ENCODE measurements at places on chromosomes 5 and 9. TPM values are rescaled to one million over a fixed set of nuclear protein-coding genes. Genes with fewer than 3 reads are reported as not detected.

C9orf50 gene
- 1.0 TPM for total RNA-seq

- no peak for DNase-seq
Observed at GRCh38 chr9:68975365-68976043, 38.4 kb downstream of the PRKACG start.

DNA sequence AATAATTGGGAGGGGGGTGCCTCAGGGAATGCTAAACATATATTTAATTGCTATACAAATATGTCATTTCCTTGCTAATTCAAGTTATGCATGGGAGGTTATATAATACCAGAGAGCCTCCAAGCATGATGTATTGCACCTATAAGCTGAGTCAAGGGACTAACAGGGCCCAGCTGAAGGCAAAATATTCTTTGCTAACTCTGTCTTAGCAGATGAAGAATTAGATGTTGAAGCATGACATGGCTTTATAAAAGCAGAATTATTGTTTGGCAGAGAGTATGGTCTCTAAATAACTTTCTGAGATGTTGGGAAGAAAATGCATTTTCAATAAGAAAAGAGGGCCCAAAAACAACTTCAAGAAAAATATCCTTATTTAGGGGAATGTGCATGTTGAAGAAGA, 60.4 kb downstream of the SGCD start:
- no peak for DNase-seq

DNA sequence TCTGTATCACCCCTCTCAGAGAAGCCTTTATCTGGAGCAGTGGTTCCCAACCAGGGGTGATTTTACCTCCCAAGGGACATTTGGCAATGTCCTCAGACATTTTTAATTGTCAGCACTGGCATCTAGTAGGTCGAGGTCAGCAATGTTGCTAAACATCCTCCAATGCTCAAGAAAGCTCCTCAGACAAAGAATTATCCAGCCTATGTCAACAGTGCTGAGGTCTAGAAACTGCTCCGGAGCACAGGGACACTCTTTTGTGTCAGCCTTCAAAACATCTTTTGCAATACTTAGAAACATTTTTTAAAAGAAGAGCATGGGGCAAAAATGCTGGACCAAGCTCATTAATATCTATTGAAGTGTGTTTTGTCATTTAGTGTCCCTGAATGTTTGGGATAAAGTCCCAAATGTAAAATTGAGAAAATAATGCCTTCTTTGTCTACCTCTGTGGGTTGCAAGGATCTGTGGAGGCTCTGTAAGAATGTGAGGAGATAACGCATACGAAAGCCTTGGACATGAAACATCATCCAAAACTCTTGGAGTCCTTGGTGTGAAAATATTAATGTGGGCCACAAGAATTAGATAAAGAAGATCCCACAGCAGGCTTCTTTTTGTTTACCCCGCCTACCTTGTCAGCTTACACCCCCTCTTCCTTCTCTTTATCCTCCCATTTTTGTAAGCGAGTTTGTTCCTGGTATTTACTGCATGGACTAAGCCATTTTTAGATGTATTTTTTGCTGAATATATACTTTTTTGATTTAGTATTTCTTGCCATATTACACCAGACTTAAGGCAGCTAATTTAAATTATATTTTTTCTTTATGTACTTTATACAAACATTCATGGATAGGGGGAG, 193.5 kb downstream of the CD180 start:
- no peak for DNase-seq

DNA sequence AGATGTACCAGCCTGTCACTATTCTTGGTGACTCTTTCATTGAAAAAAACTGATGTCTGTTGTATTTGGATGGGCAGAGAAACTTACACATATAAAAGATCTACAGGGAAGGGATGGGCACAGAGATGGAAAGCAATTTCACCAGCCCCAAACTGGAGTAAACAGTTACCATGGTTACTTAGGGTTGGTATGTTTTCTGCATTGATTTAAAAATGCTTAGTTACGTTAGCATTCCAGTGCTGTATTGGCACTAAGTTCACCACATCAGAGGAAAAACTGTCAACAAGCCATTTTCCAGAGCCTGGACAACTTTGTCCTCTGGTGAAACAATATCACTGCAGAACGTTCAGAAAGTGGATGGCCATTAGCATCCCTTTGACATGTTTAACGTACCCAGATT, 28.0 kb downstream of the MARCHF3 start:
- DNase-seq: no peak

- no peak for DNase-seq
Observed at GRCh38 chr5:143886651-143887638, 75.0 kb downstream of the HMHB1 start.

- DNase-seq: no peak
Observed at GRCh38 chr5:103037673-103038455, 82.1 kb downstream of the GIN1 start.

- no peak for DNase-seq
Observed at GRCh38 chr5:38338455-38338854, 80.1 kb downstream of the EGFLAM start.

Data from mucosa of gallbladder (tissue), 1 donor.